DMS53 (cell line): ENCODE measurements at places on chromosomes 2 and 18.

DNA sequence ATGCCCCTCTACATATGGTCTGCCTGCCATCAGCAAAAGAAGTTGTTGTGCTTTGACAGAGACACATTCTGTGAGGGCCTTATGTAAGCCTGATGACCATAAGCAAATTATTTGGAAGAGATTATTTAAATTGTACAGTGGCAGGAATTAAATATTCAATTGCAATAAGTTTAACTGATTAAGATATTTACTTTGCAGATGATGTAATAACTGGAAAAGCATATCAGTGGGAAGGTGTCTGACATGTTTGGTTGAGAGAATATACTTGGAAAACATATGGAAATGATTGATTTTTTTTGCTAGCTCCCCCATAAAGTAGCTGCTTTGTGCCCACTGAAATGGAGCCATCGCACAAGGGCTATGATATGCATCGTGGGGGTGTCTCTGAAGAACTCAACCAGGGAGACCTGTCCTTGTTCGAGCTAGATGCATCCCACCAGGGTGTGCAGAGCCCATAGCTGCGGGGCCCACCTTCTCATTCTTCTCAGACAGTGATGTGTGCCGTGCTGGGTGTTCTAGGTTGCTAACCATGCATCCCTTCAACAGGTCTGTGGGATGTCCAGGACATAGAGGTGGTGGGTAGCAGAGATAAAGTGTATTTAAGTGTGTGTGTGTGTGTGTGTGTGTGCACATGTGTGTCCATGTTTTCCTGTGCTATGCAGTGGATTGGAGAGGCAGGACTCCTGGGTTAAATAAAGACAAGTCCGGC, 90.4 kb upstream of the PARD3B start:
- DNase-seq, result no peak

- DNase-seq, result no peak
These were observed 26.0 kb upstream of the ATOH8 start for GRCh38 chr2:85727798-85728197.

- DNase-seq, result no peak
These were observed 69.3 kb downstream of the SUCLG1 start for GRCh38 chr2:84389794-84390193.

DNA sequence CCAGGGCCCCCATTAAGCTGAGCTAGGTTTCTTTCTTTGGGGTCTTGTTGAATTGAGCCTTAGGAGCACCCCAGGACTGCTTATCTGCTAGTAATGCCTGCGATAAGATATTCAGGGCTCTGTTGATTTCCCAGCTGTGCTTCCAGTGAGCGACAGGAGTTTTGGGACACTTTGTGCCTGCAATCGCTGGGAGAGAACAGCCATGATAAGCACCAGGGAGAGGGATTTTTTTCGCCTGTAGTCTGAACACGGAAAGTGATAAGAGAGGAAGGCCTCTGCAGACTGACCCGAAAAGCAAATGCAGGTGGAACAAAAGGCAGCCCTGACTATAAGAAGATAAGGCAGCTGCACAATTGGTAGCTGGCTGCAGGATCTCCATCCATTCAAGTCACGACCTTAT, 244.3 kb downstream of the CNTNAP5 start:
- no peak for DNase-seq

GRCh38 chr18:60675126-60675525, 302.6 kb upstream of the MC4R start:
- DNase-seq, result peak; percentile 34

- no peak for DNase-seq
These were observed 14.1 kb upstream of the TMEFF2 start for GRCh38 chr2:192208848-192209247.

DNA sequence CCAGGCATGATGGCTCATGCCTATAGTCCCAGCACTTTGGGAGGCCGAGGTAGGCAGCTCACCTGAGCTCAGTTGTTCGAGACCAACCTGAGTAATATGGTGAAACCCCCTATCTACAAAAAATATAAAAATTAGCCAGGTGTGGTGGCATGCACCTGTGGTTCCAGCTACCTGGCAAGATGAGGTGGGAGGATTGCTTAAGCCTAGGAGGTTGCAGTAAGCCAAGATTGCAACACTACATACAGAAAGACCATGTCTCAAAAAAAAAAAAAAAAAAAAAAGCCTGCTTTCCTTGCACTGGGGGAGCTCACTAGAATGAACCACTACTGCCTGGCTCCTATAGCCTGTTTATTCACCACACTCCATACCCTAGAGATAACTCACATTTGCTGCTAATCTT, 7.4 kb upstream of the MAT2A start:
- DNase-seq, result no peak

GRCh38 chr2:21356086-21356856, 232.5 kb downstream of the TDRD15 start:
- no peak for DNase-seq
